ENCODE measurements at places on chromosomes 7 and 10. TPM values are rescaled to one million over a fixed set of nuclear protein-coding genes. Genes with fewer than 3 reads are reported as not detected.

Gene GPR22
- total RNA-seq, result 0.17 TPM

Gene LIPM
- not detected for total RNA-seq

Gene CYP3A4
- not detected for total RNA-seq

Gene CEP41
- 11.4 TPM for total RNA-seq

Gene OR2A7
- total RNA-seq, result not detected

Gene TRIM74
- 0.51 TPM for total RNA-seq

- no peak for DNase-seq
Measured at GRCh38 chr7:43105521-43106120, 6.8 kb upstream of the HECW1 start.

DNA sequence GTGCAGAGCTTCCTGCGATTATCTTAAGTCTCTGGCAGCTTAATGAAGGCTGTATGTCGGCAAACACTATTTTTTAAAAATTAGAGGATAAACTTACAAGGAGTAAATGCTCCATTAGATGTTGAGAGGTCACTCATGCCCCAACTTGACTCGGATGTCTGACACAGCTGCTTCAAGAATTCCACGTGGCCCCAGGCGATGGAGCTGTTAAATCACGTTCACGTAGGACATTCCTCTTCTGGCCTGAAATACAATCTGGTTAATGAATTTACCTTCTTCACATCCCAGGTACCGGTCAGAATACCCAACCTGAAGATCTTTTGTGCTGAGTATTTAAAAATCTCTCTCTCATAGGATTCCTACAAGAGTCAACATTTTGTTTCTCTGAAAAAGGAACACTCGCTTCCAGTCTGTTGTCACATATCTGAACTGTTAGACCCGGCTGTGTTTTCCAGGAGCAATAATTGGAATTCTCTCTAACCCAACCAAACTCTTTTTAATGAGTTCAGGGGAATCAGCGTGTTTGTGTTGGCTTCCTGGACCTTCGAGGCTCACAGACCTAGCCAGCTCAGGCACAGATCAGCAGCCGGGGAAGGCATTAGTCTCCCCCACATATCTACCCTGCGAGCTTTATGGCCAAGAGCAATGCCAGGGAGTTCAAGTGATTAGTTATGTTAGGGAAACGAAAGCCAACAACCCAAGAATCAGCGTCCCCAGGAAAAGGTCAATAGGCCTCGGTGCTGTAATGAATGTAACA is 284.9 kb downstream of the FGFR2 start:
- DNase-seq, result no peak

GRCh38 chr10:15263657-15264323 is 95.3 kb upstream of the NMT2 start:
- no peak for DNase-seq

GRCh38 chr10:78856421-78856820 is 212.3 kb upstream of the ZMIZ1 start:
- DNase-seq, result no peak

DNA sequence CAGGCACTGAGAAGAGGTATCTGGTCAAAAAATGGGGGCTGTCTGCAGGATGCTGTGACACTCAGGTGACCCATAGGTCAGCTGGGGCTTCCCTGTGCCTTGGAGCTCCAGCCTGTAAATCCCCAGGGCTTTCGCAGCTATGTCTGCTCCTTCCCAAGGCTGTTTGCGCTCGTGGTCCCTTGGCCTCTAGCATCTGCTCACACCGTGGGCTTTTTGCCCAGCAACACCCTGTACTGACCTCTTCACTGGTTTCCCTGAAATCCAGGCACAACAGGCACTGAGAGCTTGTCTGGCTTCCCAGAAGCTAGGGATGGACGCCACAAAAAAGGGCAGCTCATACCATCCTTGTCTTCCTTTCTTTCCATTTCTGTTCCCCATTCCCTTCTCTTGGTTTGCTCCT is 280.3 kb upstream of the HABP2 start:
- no peak for DNase-seq

DNA sequence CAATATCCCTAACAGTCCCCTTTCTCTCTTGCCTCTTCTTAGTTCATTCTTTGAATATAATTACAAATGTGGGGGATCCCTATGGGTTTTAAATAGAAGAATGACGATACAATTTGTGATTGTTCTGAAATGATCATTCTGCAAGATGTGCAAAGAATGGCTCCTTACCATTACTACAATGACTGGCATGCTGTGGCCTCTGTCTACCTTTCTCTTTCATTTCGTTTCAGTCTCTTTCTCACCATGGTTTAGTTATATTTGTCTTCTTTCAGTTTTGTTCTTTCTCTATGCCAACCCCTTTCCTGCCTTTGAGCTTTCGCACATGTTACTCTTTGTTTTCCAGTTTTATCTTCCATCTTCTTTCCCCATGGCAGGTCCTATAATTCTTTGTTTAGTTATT is 176.5 kb downstream of the SUGCT start:
- no peak for DNase-seq

GRCh38 chr10:93367664-93368063 is 114.5 kb downstream of the MYOF start:
- DNase-seq, result no peak

GRCh38 chr7:2261611-2262010 is 19.6 kb downstream of the NUDT1 start:
- no peak for DNase-seq

- DNase-seq, result peak; percentile 18
Measured at GRCh38 chr10:98270073-98270740, 2.2 kb upstream of the LOXL4 start.

DNA sequence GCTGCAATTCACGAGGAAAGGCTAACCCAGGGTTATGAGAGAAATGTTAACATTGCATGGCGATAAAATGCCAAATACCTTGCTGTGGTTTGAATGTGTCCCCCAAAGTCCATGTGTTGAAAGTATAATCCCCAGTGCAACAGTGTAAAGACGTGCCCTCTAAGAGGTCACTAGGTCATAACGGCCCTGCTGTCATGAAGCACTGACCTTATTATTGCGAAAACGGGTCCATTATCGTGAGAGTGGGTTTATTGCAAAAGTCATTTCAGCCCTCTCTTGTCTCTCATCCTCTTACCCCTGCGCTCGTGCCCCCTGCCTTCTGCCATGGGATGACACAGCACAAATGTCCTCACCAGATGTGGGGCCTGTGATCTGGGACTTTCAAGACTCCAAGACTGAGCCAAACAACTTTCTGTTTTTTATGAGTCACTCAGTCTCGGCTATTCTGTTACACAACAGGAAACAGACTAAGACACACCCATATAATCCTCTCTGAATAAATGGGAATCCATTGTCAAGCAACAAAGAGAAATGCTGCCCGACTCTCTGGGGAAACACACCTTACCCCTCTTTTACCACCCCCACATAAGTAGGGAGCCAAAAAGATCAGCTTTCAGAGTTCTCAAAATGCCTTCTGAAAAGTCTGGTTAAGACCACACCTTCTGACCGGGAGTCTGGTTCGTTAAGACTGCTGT is 73.1 kb upstream of the UCN3 start:
- peak; percentile 86 for DNase-seq

DNA sequence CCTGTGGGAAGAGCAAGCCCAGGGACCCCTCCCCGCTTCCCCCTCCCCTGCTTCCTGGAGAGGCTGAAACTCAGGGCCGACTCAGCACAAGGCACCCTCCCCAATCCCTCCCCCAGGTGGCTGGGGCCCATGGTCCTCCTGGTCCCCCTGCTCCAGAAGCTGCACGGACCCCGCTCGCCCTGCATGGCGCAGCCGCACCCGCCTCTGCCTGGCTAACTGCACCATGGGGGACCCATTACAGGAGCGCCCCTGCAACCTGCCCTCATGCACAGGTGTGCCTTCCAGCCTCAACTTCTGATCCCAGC is 19.7 kb upstream of the ZNF862 start:
- DNase-seq, result no peak

DNA sequence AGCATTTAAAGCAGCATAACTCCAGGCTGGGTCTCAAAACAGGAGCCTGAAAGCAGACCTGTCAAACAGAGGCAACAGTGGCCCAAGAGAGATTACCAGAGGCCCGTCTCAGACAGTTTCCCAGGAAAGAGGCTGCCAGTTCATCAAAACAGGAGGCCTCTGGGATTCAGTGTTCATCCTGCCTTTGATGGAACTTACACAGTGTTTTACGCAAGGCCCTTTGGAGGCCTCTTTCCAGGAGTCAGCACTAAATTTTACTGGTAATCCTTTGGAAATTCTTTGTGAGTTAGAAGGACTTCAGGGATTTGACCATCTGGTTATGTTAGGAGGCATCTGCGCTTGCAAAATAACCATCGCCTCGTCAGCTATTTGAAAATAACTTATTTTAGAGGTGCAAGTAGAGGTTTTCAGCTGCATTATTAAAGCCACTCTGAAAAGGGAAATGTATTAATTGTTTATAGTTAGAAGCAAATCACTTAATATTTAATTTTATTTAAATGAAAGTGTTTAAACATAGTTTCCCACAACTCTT is 501.2 kb upstream of the COBL start:
- no peak for DNase-seq

Measured in dermis blood vessel endothelial cell (primary cell).